Suppressor macrophage (primary cell): ENCODE measurements at places on chromosomes 16 and 17.

DNA sequence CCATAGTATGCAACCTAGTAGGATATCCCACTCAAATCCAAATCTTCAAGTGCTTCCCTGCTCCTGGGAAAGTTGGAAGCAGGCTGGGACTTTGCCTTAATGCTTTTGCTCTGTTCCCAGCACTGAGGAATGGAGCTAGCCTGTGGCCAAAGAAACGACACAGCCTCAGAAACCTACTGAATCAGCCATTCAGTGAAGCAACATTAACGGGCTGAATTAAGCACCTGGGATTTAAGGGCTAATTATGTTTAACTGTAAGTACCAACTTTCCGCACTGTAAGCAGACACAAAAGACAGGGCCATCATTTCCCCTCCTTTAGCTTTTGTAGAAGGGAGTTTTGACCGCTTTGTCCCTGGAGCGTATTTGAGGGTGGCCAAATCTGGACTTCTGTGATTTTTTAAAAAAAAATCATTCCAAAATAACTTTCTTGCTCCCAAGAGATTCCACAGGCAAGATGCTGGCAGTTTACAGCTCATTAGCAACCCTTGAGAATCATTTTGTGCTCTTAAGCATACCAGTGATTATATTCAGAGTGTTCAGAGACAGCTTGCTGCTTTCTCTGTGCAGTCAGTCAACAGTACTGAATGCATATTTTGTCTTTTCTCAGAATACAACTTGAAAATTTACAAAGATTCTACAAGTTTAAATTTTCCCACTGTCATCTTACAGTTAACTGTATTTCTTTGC lies 17.6 kb upstream of the NOL11 start:
- no peak for DNase-seq

- no peak for DNase-seq
Observed at GRCh38 chr16:71347146-71347545, 11.4 kb upstream of the CALB2 start.

- no peak for DNase-seq
Observed at GRCh38 chr16:66292241-66292935, 74.1 kb upstream of the CDH5 start.

GRCh38 chr17:64087252-64088005 lies 42.5 kb downstream of the ERN1 start:
- no peak for DNase-seq

GRCh38 chr16:89024546-89025060 lies 47.6 kb upstream of the CBFA2T3 start:
- no peak for DNase-seq

DNA sequence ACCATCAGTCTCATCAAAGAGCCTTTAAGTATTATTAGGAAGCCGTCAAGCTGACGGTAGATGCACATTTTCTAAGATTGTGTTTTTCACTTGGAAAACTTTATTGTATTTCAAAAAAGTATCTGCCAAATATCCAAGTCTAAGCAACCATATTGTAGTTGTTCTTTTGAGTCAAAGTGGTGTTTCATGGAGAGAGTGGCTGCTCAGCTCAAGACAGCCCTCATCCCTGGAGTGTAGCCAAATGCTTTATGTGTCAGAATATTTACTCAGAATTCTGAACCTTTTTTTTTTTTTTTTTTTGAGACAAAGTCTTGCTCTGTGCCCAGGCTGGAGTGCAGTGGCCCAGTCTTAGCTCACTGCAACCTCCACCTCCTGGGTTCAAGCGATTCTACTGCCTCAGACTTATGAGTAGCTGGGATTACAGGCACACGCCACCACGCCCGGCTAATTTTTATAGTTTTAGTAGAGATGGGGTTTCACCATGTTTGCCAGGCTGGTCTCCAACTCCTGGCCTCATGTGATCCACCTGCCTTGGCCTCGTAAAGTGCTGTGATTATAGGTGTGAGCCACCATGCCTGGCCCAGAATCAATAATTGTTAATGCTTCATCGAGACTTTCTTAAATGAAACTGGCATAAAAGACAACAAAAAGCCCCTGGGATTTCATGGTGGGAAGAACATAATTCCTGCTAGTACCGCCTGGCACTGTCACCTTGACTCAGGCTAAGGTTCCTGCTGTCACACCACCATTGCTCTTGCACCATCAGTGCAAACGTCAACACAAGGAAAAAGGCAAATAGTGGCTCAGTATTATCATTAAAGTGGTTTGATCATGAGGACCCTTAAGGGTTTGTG lies 45.5 kb downstream of the PRKCA start:
- DNase-seq = peak; percentile 6

DNA sequence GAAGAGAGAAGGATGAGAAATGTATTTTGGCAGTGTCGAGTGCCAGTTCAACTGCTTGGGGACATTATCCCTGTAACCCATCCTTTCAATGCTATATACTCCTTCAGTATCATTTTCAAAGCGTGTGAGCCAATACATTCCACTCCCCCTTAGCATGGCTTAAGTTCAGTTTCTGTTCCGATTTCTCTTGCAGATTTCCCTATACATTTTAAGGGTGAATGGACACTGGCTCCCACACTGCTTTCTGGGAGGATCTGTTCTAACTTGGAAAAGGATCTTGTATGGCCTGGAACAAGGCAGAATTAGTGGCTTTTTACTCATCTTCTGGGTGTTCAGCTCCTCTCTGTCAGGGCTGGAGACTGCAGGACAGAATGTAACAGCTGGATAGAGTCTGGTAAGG lies 333.8 kb downstream of the HAPSTR1 start:
- DNase-seq = no peak

GRCh38 chr16:73792199-73793020 lies 504.2 kb upstream of the PSMD7 start:
- no peak for DNase-seq

DNA sequence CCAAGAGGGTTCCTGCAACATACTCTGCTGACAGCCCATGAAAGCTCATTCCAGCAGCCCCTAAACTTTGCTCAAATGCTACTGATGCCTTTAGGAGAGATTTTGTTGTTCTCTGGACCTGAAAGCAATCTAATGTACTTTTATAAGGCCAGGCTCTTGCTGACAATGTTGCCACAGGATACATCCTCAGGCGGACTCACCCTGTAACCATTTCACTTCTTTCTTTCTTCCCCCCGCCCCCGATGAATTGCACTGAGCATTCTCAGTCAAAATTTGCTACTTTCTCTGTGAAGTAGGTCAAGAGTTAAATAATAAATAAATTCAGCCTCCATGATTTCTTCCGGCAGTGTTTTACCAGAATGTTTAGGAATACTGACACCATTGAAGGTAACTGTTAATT lies 1.5 kb downstream of the GAS7 start:
- no peak for DNase-seq

DNA sequence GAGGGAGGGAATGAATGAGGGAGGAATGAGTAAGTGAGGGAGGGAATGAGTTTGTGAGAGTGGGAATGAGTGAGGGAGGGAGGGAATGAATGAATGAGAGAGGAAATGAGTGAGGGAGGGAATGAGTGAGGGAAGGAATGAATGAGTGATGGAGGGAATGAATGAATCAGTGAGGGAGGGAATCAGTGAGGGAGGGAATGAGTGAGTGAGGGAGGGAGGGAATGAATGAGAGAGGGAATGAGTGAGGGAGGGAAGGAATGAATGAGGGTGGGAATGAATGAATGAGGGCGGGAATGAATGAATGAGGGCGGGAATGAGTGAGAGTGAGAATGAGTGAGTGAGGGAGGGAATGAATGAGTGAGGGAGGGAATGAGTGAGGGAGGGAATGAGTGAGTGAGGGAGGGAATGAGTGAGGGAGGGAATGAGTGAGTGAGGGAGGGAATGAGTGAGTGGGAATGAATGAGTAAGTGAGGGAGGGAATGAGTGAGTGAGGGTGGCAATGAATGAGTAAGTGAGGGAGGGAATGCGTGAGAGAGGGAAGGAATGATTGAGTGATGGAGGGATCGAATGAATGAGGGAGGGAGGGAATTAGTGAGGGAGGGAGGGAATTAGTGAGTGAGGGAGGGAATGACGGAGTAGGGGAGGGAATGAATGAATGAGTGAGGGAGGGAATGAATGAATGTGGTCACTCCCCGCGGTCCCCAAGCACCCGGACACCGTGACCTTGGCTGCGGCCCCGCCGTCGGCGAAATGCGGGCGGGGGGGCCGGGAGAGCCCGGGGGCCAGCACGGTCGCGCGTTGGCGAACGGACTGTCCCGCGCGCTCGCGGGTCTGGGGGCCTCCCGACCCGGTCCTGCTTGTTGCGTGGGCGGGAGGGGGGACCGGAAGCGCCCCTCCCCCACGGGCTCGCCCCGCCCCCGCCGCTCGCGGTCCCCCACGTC lies 1.1 kb upstream of the UBE2I start:
- DNase-seq = no peak

DNA sequence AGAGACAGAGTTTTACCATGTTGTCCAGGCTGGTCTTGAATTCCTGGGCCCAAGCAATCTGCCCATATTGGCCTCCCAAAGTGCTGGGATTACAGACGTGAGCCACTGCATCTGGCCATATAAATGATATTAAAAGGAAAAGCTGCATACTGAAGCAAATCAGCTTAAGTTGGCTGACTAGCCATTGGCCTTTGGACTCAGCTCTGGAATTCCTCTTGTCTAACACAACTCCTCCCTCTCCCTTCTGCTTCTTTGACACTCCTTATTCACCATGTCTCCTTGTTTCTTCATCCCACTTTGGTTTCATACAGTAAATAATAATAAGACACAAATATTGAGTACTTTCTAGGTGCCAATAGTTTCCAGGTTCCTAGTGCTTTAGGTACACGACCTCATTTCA lies 7.5 kb downstream of the KRT12 start:
- no peak for DNase-seq

DNA sequence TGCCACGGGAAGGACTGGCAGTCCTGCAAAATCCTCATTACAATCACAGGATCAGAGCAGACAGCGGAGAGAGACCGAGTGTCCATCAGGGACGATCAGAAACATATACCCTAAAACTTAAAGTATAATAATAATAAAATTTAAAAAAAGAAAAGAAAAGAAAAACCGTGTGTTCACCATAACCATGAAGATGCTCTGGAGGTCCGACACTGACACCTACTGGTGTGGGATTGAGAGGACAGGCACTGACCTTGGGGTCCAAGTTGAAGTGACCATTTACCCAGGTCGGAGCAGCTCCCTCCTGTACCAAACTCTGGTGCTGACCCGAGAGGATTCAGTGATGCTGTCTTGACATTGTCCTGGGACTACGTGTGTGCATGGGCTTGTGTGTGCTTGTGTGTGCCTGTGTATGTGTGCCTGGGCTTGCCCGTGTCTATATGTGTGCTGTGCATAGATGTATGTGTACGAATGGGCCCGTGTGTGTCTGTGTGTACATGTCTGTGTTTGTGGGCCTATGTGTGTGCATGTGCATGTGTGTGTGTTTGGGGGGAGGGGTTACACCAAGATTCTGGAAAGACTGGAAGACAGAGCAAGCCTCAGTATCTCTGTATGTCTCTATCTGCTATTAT lies 10.0 kb upstream of the CD300LD start:
- peak; percentile 74 for DNase-seq

GRCh38 chr16:79158337-79158736 lies 442.2 kb downstream of the MAF start:
- no peak for DNase-seq

- no peak for DNase-seq
Observed at GRCh38 chr16:87762620-87763019, 3.2 kb downstream of the KLHDC4 start.

GRCh38 chr16:28149011-28149888 lies 62.5 kb downstream of the XPO6 start:
- DNase-seq = no peak

DNA sequence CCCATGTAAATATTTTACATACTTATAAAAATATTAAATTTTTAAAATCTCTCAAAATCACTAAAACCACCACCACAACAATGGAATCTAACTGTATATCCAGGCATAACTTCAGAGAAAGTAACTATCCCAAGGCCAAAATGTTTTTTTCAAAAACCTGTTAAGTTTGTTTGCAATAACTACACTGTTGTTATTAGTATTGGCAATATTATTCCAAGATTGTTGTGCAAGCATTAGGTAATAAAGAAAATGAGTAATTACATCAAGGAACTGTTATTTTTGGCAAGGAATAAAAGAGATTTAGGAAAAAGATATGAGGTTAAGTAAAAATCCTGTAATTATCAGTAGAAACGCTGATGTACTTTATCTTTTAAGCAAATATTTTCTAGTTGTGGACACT lies 3.4 kb upstream of the KRTAP4-12 start:
- no peak for DNase-seq

GRCh38 chr16:2968738-2969544 lies at the start of gene PAQR4:
Gene PAQR4 (plus strand): TSS chr16:2969348. CDS start chr16:2969675, 327 bp downstream.
- peak; percentile 98 for DNase-seq

- no peak for DNase-seq
Observed at GRCh38 chr16:74474416-74474815, 53.1 kb upstream of the CLEC18B start.

DNA sequence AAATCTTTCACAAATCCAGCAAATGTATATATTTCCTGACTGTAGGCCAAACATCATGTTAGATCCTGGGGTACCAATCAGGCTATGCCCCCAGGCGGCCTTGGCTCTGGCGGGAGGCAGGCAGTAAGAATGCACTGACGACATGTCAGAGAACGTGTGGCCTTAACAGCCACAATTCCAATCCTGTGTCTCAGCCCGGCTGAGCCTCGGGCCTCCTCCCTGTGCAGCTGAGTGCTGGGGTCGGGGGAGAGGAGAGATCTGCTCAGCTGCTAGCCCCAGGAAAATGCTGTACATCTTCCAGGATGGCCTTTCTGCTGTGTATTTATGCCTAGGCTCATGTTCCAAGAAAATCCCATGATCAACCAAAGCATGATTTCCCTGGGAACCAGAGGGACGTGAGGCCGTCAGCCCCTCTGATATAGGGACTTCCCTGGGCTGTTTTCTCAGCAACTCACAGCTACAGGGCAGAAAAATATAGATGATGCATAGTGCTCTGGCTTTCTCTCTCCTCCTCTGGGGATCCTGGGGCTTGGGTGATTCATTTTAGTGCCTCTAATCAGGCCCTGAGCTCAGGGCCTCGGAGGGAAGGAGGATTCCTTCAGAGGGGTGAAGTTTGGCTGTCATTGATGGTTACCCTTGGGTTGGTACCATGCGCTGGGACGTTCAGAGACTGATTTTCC lies 604.0 kb downstream of the HS3ST4 start:
- DNase-seq = no peak

GRCh38 chr16:24540602-24541210 lies 1.3 kb downstream of the RBBP6 start:
- DNase-seq = peak; percentile 7

DNA sequence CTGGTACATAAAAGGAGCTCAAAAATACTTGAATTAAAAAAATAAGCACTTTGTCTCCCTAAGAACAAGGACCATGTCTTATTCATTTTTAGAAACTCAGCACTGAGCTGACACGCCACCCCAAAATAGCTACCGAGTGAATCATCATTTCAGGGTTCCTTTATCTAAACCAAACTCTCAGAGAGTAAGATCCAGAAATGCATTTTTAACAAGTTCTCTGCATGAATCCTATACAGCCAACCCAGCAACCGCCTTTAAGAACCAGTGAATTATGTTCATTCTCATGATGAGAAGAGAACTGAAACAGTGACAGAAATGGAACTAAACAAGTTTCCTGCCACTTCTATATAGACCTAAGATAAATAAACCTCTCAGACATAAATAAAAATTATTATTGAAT lies 8.7 kb downstream of the C16orf87 start:
- DNase-seq = no peak
